ENCODE measurements at places on chromosomes 11 and 22.
A peak's percentile ranks its signal among the peaks of the same experiment; 100 is the strongest.

- DNase-seq, result no peak
Observed at GRCh38 chr11:75311858-75312288, 39.6 kb downstream of the ARRB1 start.

GRCh38 chr11:58575377-58576020 lies at the start of gene LPXN:
Gene LPXN, minus strand, starts transcription at chr11:58575856. Its CDS starts 84 bp downstream, at chr11:58575772.
- no peak for DNase-seq

GRCh38 chr22:35257002-35257320 lies 332 bp upstream of the HMGXB4 start:
- no peak for DNase-seq

- no peak for DNase-seq
Observed at GRCh38 chr22:29690476-29690875, 29.3 kb upstream of the CABP7 start.

DNA sequence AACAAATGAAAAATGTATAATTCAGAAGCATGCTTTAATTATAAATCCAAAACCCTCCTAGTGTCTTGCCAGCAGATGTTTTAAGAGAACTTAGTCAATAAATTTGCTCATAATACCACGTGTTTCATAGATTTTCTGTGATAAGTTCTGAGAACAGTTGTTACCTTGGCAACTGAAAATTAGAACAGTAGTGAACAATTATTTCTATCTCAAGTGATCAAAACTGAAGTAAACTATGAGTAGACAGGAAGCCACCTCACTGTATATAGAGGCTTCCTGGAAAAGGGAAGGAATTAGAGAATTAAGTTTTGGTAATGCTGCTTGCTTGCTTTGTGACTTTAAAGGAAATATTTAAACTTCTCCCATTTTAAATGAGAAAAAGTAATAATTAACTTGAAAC lies 266.0 kb upstream of the ANO3 start:
- DNase-seq, result no peak

GRCh38 chr11:80593648-80594374 lies 1153.0 kb upstream of the TENM4 start:
- no peak for DNase-seq

- no peak for DNase-seq
Observed at GRCh38 chr11:95999711-96000406, 76.0 kb upstream of the MTMR2 start.

DNA sequence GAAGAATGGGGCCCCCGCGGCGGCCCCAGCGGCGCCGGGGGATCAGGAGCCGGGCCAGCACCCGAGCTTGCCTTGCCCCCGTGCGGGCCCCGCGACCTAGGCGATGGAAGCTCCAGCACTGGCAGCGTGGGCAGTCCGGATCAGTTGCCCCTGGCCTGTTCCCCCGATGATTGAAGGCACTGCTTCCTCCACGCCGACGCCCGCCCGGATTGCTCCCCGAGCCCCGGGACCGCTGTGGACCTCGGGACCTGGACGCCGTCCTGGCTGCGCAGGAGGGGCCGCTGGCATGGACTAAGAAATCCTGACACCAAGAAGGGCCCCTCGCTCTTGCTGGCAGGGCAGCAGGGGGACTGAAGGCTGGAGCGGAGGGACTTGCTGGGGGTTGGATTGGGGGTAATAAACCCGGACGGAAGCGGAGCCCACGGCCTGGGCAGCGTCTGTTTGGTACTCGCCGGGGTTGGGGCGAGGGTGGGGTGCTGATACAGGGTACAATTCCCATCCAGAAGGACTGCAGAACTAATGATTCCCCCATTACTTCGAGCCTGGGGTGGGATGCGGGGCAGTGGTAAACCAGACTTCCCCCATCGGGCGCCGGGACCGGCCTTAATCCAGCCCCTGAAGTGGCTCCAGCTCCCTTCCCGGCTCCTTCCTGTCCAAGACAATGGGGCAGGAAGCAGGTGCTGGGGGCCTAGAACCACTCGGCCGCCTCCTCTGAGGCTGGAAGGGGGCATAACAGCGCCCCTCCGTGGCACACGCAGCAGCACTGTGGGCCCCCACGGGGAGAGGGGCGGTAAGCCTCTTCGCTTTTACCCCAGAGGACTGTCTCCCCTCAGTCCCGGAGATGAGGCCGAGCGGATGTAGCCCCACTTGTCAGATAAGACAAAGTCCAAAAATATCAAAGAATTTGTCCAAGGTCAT lies 1.0 kb downstream of the CCDC85B start:
- DNase-seq, result no peak

DNA sequence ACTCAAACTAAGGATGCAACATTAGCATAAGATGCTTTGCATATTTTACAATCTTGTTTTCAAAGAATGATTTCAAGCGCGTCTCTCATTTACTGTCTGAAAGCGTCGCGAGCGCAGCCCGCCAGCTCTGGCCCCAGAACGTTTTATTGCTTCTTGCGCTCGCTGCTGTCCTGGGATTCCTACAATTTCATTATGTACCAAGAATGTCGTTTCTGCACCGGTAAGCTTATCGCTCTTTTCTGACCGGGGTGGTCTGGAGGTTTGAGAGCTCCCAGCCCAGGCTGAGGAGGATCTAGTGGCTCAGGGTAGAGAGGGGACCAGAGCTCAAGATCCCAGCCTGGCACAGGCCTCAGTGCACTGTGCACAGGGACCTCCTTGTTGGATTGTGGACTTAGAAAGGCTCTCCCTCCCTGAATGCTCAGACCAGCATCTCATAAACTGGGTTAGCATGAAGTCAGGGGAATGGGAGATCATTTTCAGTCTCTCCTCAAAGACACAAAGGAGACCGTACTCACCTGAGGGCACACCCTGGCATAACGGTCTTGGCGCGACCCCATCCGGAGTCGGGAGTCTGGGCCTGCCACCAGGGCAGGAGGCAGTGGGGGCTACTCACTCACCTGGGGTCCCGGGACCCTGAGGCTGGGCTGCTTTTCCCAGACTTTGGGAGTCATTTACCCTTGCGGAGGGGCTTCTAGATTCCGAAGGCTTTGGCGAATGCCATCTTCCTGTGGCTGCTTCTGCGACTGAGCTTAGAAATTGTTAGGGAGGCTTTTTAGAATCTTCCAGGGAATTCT lies 817.4 kb downstream of the BRD1 start:
- no peak for DNase-seq

- DNase-seq, result no peak
Observed at GRCh38 chr22:45917146-45917545, 59.8 kb downstream of the WNT7B start.

DNA sequence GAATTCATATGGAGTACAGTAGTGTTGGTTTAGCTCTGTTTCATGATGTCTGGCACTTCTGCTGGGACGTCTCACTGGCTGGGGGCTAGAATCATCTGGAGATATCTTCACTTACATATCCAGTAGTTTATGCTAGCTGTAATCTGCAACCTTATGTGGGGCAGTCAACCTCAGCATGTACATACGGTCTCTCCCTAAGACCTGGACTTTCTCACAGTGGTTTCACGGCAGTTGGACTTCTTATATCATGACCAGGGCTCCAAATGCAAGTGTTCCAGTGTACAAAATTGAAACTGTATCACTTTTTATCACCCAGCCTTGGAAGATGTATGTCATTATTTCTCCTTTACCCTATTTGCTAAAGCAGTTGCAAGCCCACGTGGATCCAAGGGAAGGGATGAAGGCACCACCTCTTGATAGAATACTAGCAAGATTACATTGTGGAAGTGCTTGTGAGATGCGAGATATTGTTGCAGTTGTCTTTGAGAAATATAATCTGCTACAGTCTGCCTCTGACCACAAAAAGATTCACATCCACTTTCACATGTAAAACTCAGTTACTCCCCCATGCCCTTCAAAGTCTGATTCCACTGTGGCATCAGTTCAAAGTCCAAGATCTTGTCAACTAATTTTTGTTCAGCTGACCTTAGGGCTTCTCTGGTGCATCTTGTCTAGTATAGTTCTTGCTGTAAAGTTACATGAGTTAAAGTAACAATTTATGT lies 316.6 kb upstream of the NCAM1 start:
- no peak for DNase-seq

DNA sequence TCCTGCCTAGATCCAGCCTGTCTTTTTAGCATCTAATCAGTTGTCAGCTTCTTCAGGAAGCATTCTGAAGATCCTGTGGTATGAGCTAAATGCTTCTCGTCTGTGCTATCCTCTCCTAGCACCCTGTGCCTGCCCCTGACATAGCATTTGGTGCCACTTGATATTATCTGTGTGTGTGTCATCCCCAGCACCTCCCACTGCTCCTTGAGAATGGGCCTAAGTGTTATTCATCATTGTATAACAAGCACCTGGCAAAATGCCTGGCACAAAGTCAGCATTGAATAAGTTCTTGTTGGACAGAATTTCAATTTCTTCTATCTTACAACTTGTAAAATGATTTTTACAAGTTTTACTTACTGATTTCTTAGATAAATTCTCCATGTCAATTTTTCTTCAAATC lies 28.1 kb upstream of the OLFML1 start:
- no peak for DNase-seq

- DNase-seq, result no peak
Observed at GRCh38 chr22:37187891-37188761, at the start of gene C1QTNF6. Gene C1QTNF6, minus strand, starts transcription at chr22:37188247. Its CDS starts 34 bp downstream, at chr22:37188213.

DNA sequence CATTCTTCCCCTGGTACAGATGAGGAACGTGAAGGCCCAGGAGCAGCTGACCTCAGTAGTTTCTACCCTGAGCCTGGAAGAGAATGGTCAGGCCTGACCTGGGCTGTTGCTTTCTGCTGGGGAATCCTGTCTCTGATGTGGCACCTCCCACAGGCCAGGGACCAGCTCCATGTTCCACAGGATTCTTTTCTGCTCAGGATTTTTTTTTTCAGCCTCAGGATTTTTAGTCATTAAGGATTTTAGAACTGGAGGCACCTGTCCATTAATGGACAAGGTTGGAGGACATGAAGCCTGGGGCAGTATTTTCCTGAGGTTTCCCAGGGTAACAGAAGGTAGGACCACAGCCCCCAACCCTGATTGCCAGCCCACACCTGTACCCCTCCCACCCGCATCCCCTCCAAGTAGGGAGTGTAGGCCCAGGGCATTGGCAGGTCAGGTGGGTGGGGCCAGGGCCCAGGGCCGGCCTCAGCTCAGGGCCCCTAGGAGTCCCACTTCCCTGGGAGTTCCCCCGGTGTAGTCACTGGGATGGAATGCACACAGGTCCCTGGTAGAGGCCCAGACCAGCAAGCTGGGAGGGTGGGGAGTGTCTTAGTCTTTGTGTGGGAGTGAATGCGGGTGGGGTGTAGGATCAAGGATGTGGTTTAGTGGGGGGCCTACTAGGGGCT lies 16.1 kb downstream of the BIK start:
- DNase-seq, result peak; percentile 48

DNA sequence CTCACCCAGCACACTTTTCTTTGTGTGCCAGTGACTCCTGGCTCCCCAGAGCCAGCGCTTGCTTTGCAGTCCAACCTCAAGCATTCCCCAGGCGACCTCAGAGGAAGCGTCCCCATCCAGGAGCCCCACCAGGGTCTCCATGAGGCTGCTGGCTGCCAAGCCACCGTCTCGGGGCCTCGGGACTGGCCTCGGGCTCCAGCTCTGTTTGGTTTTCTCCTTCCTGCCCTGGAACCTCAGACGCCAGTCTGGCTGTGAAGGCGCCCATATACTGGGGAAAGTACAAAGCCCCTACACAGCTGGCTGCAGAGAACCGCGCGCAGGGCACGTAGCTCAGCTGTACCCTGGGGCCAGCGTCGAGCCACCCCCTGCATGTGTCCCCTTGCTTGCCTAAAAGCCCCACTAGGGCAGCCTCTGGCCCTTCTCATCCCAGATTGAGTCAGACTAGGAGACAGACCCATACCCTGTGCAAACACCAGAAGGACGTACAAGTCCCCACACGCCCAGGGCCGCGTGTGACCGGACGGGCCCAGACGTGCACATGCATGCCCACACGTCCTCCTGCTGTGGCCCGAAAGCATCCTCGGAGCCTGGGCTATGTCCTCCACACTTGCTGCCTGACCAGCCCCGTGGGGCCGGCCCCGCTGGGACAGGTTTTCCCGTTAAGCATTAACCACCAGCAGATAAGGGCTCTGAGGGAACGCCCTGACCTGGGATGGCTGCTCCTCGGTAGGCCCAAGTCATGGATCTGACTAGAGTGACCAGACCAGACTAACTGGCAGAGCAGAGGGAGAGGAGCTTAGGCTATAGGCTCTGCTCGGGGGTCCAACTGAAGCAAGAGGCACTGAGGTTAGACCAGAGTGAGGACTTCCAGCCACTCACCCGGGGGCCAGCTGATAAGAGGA lies 4.2 kb upstream of the SYT8 start:
- DNase-seq, result peak; percentile 38

GRCh38 chr22:46050916-46051614 lies 74.1 kb upstream of the WNT7B start:
- no peak for DNase-seq

- DNase-seq, result no peak
Observed at GRCh38 chr11:65157336-65157735, 12.7 kb upstream of the SPDYC start.

DNA sequence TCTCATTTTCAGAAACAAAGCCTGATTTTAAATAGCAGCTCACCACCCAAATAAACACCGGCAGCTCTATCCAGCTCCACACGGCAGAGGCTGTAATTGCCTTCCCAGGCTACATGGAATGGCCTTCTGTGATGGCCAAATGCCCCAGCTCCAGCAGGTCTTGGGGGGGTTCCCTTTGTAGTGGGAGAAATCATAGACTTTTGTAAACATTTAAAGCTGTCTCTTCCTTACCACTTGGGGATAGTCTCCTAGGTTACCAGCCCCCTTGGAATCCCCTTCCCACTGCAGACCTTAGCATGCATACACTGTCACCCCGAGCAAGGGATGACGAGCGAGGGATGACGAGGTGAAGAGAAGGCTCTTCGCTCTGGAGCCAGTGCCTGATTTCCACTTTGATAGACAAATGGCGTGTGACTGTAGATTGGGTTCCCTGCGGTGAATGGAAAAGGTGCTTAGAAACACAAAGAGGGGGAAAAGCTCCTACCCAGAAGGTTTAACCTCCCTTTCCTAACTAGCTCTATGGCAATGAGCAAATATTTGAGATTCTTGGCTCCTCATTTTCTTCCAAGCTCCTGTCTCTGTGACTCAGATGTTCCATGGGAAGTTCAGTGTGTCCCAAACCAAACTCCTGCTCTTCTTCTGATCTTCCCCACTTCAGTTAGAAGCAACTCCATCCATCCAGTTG lies 108.0 kb upstream of the CADM1 start:
- no peak for DNase-seq

GRCh38 chr11:115153135-115153534 lies 351.1 kb downstream of the CADM1 start:
- DNase-seq, result no peak

DNA sequence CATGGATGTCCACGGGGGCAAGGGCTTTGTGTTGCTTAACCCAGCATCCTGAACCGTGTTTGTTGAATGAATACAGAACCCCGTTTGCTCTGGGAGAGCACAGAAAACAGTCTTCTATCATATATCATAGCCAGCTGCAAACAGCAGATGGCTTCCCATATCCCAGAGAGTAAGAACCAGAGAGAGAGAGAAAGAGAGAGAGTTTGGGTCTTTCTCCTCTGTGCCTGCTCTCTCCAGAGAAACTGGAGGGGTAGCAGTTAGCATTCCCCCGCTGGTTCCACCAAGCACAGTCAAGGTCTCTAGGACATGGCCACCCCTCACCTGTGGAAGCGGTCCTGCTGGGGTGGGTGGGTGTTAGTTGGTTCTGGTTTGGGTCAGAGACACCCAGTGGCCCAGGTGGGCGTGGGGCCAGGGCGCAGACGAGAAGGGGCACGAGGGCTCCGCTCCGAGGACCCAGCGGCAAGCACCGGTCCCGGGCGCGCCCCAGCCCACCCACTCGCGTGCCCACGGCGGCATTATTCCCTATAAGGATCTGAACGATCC lies 440 bp upstream of the TIMP3 start:
- no peak for DNase-seq

GRCh38 chr11:116348226-116348625 lies 424.6 kb downstream of the BUD13 start:
- DNase-seq, result no peak

- no peak for DNase-seq
Observed at GRCh38 chr11:62468577-62468976, 49.7 kb downstream of the SCGB1A1 start.

Data from GM12892 (cell line).